T-helper 17 cell (primary cell): ENCODE measurements at places on chromosomes 4 and X.

GRCh38 chr4:13642170-13642950 lies 14.8 kb upstream of the BOD1L1 start:
- DNase-seq: no peak

DNA sequence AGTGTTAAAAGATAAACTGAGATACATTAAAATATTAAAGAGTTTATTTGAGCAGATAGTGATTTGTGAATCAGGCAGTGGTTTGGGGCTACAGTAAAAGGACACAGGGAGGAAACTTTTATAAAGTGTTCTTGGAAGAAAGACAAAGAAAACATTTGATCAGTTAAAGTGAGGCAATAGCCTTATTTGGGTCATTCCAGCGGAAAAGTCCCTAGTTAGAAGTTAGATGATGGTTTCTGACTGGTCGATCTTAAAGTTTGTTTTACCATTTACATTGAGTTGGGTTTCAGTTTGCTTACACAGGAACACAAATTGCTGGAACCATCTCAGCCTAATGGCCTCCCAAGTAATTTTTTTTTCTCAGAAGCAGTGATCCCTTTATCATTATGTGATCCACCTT lies 69.7 kb downstream of the PPP1R2C start:
- no peak for DNase-seq

GRCh38 chr4:37726666-37727065 lies 40.5 kb upstream of the RELL1 start:
- no peak for DNase-seq

DNA sequence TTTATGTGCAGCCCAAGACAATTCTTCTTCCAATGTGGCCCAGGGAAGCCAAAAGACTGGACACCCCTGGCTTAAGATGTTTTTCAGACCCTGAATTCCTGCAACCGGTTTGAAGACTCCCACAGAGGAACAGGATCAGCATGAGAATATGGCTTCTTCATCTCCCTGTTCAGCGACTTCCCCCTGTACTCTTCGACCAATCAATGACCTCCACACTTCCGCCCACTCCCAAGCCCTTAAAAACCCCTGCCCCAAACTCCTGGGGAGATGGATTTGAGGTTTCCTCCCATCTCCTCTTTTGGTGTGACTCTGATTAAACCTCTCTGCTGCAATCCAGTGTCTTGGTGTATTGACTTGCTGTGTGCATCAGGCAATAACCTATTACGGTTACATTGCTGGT lies 344.4 kb downstream of the NR3C2 start:
- DNase-seq: no peak
